ENCODE measurements at places on chromosomes 12 and 14. TPM values are rescaled to one million over a fixed set of nuclear protein-coding genes. Genes with fewer than 3 reads are reported as not detected.

The TDRD9 gene
- total RNA-seq, result 2.8 TPM

The ADAMTS20 gene
- not detected for total RNA-seq

The TAC3 gene
- not detected for total RNA-seq

The LRTM2 gene
- not detected for total RNA-seq

The OR6C68 gene
- not detected for total RNA-seq

The CCDC197 gene
- total RNA-seq, result not detected

The GALC gene
- 21.5 TPM for total RNA-seq

The TEX22 gene
- total RNA-seq, result 6.2 TPM

The HOXC12 gene
- total RNA-seq, result not detected

The FLVCR2 gene
- 6.9 TPM for total RNA-seq

The AICDA gene
- not detected for total RNA-seq

The ACSS3 gene
- total RNA-seq, result 23.4 TPM

The MYH6 gene
- total RNA-seq, result not detected

The SLC4A8 gene
- 3.0 TPM for total RNA-seq

The PRDM4 gene
- 34.6 TPM for total RNA-seq

The GUCY2C gene
- not detected for total RNA-seq

The SERPINA12 gene
- total RNA-seq, result not detected

The NXPH4 gene
- not detected for total RNA-seq

The CINP gene
- total RNA-seq, result 31.2 TPM

The ACSM4 gene
- total RNA-seq, result not detected

The DNAI7 gene
- total RNA-seq, result 1.5 TPM

The KRT3 gene
- not detected for total RNA-seq

The AKAP6 gene
- 16.5 TPM for total RNA-seq

The OR6C2 gene
- 1.2 TPM for total RNA-seq

The ESR2 gene
- total RNA-seq, result 14.5 TPM

The DPY19L2 gene
- total RNA-seq, result 28.9 TPM

The LIN52 gene
- 14.0 TPM for total RNA-seq

The KLHL28 gene
- 15.4 TPM for total RNA-seq

The DENND5B gene
- total RNA-seq, result 6.1 TPM

Data from ureter (tissue), 1 donor.